ENCODE measurements at places on chromosomes 12 and 14. TPM values are rescaled to one million over a fixed set of nuclear protein-coding genes. Genes with fewer than 3 reads are reported as not detected.

GRCh38 chr12:59874781-59875180 is 279.0 kb downstream of the SLC16A7 start:
- H3K4me3 ChIP-seq, result no peak overlapping the region
- no peaks in the 10 kb centered on the region for H3K4me1 ChIP-seq
- H3K27ac ChIP-seq, result no peak overlapping the region
- DNase-seq, result no peak

The LRP6 gene
- total RNA-seq, result 9.3 TPM

GRCh38 chr12:94831081-94831751 is 172.3 kb downstream of the NDUFA12 start:
- no peak overlapping the region for H3K4me3 ChIP-seq
- H3K36me3 ChIP-seq, result no peaks in the 10 kb centered on the region
- no peak overlapping the region for H3K27ac ChIP-seq

The CAND1 gene
- total RNA-seq, result 77.4 TPM

The P2RX2 gene
- 0.35 TPM for total RNA-seq

DNA sequence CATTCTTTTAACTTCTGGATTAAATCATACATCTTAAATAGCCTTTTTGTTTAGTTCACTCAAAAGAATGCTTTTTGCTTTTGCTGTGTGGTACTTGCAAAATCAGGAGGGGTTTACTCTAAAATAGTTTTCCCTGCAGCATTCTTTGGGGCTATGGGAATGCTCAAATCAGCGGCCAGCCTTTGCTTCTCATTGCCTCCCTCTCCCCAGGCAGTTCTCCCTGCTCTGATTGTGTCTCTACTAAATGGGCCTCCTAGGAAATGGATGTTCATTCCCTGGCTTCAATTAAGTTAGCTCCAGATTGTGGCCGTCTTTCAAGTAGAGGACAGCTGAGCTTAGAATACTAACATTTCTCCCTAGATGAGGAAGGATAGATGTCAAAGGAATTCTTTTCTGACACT is 4.4 kb downstream of the TULP3 start:
- H3K4me1 ChIP-seq, result peaks cover 33% of the 10 kb centered on the region
- H3K27ac ChIP-seq, result no peak overlapping the region
- H3K4me3 ChIP-seq, result no peak overlapping the region
- no peaks in the 10 kb centered on the region for H3K36me3 ChIP-seq
- no peak for DNase-seq

DNA sequence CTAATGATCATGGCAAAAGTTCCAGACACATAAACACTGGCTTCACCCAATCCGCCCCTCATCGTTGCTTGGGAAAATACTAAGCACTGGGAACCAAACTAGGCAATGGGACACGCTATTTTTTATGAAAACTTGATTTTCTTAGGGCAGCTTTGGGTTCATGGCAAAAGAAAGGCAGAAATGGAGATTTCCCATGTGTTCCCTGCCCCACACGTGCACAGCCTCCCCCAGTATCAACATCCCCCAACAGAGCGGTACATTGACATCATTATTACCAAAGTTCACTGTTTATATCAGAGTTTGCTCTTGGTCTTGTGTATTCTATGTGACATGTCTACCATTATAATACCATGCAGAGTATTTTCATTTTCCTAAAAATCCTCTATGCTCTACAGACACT is 71.0 kb downstream of the DBX2 start:
- H3K27me3 ChIP-seq, result no peaks in the 10 kb centered on the region
- H3K4me3 ChIP-seq, result no peak overlapping the region
- H3K36me3 ChIP-seq, result no peaks in the 10 kb centered on the region
- no peak for DNase-seq
- no peaks in the 10 kb centered on the region for H3K4me1 ChIP-seq

The FGF23 gene
- not detected for total RNA-seq

The SCNN1A gene
- 105 TPM for total RNA-seq

The KRT74 gene
- total RNA-seq, result not detected

DNA sequence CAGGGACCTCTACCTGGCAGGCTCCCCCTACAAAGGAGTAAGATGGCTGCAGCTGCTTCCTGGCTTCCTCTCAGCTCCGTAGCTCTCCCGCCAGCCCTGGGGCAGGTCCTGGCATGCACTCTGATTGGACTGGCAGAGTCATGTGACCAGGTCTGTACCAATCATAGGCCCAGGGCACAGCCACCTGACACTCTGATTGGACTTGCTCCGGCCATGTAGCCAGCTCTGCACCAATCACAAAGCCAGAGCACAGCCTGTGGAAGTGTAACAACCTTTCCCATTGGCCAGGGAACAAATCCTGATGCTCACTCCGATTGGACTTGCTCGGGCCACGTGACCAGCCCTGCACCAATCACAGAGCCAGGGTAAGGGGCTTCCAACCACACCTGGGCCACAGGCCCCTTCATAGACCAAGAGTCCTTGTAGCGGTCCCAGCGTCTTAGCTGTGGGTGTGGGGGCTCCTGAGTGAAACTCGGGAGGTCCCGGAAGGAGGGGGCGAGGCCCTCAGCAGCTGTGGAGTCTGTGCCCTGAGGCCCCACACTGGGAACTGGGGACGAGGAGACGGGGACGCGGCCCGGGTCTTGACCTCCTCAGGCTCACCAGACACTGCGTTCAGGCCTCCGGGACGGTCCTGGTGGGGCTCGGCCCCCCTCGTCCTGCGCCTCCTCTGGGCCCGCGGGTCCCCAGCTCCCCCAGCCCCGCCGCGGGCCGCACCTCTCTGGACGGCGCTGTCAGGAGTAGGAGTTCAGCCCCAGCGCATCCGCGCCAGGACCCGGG is 210.6 kb downstream of the ADGRD1 start:
- H3K27ac ChIP-seq, result no peak overlapping the region
- no peak for DNase-seq
- no peak overlapping the region for H3K4me3 ChIP-seq
- H3K27me3 ChIP-seq, result no peaks in the 10 kb centered on the region

GRCh38 chr12:79155683-79156082 is 291.1 kb downstream of the SYT1 start:
- no peaks in the 10 kb centered on the region for H3K4me1 ChIP-seq
- no peak overlapping the region for H3K27ac ChIP-seq
- H3K27me3 ChIP-seq, result no peaks in the 10 kb centered on the region
- no peak overlapping the region for H3K4me3 ChIP-seq
- DNase-seq, result no peak
- no peaks in the 10 kb centered on the region for H3K36me3 ChIP-seq

The ISCA2 gene
- total RNA-seq, result 15.1 TPM

GRCh38 chr12:110656071-110656655 is 32.8 kb downstream of the HVCN1 start:
- peaks cover 9% of the 10 kb centered on the region for H3K4me1 ChIP-seq
- no peak overlapping the region for H3K4me3 ChIP-seq
- no peak overlapping the region for H3K27ac ChIP-seq
- DNase-seq, result no peak
- H3K36me3 ChIP-seq, result no peaks in the 10 kb centered on the region
- H3K27me3 ChIP-seq, result no peaks in the 10 kb centered on the region

- no peak overlapping the region for H3K4me3 ChIP-seq
- H3K27me3 ChIP-seq, result no peaks in the 10 kb centered on the region
- H3K36me3 ChIP-seq, result no peaks in the 10 kb centered on the region
- peak overlapping the region; percentile 85 for H3K27ac ChIP-seq
- DNase-seq, result no peak
- H3K4me1 ChIP-seq, result peaks cover 53% of the 10 kb centered on the region
These were observed 49.2 kb downstream of the TESPA1 start for GRCh38 chr12:54935235-54935951.

- DNase-seq, result no peak
- no peak overlapping the region for H3K27ac ChIP-seq
- H3K4me1 ChIP-seq, result no peaks in the 10 kb centered on the region
These were observed 257.8 kb downstream of the DPF3 start for GRCh38 chr14:72636094-72636493.

DNA sequence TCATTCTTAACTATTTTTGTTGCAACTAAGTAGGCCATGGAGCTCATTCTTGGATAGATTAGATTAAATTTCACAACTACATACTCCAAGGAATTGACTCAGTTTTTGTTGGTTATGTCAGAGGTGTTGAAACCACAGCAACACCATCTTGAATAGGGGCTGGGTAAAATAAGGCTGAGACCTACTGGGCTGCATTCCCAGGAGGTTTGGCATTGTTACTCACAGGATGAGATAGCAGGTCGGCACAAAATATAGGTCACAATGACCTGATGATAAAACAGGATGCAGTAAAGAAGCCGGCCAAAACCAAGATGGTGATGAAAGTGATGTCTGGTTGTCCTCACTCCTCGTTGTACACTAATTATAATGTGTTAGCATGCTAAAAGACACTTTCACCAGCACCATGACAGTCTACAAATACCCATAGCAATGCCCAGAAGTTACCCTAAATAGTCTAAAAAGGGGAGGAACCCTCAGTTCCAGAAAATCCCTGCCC is 20.9 kb downstream of the DMAC2L start:
- H3K27ac ChIP-seq, result no peak overlapping the region
- no peaks in the 10 kb centered on the region for H3K36me3 ChIP-seq
- H3K27me3 ChIP-seq, result no peaks in the 10 kb centered on the region
- no peak for DNase-seq

The KRT78 gene
- total RNA-seq, result 481 TPM

The PTGER2 gene
- not detected for total RNA-seq

The GALNT8 gene
- total RNA-seq, result not detected

The AMDHD1 gene
- total RNA-seq, result not detected

GRCh38 chr12:29991924-29992323 is 208.2 kb upstream of the TMTC1 start:
- no peaks in the 10 kb centered on the region for H3K4me1 ChIP-seq
- no peak for DNase-seq
- H3K27ac ChIP-seq, result no peak overlapping the region
- H3K4me3 ChIP-seq, result no peak overlapping the region
- H3K27me3 ChIP-seq, result no peaks in the 10 kb centered on the region

DNA sequence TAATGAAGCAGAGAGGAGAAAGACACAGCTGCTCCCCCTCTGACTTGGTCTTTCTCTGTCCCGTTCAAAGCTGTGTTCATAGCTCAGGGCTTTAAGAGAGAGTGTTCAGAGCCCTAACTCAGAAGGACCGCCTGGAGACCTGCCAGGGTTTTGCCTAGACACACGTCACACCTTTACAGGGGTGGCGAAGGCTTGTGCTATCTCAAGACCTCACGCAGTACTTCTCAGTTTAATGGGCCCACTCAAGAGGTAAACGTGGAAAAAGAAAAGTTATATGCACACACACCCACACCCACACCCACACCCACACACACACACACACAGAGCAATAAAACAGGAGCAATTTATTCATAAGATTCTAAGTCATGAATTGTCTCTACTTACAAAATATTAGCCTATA is 374.3 kb downstream of the C12orf75 start:
- H3K27ac ChIP-seq, result no peak overlapping the region
- no peaks in the 10 kb centered on the region for H3K27me3 ChIP-seq
- no peaks in the 10 kb centered on the region for H3K36me3 ChIP-seq
- no peak overlapping the region for H3K4me3 ChIP-seq

DNA sequence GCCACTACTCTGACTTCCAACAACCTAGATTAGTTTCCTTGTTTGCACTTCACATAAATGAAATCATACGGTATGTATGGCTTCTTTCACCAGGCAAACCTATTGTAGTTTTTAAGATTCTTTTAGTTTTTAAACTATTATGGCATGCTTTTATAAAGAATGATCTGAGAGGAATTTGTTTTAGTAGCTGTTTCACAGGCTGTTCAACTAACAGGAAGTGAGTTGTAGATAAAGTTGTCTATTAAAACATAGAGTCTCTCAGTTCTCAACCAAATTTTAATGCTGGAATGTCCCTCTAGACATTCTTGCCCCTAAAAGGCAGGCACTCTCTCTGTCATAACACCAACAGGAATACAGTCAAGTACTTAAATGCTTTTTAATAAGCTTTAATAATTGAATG is 102.7 kb upstream of the DACT1 start:
- no peak overlapping the region for H3K4me3 ChIP-seq
- H3K27me3 ChIP-seq, result no peaks in the 10 kb centered on the region
- DNase-seq, result no peak
- no peaks in the 10 kb centered on the region for H3K36me3 ChIP-seq
- H3K27ac ChIP-seq, result no peak overlapping the region

- H3K4me3 ChIP-seq, result no peak overlapping the region
- DNase-seq, result no peak
- no peaks in the 10 kb centered on the region for H3K27me3 ChIP-seq
- no peak overlapping the region for H3K27ac ChIP-seq
These were observed 56.2 kb downstream of the CRADD start for GRCh38 chr12:93733358-93733757.

- H3K4me3 ChIP-seq, result no peak overlapping the region
- no peaks in the 10 kb centered on the region for H3K36me3 ChIP-seq
- H3K4me1 ChIP-seq, result no peaks in the 10 kb centered on the region
- H3K27me3 ChIP-seq, result no peaks in the 10 kb centered on the region
These were observed 193.3 kb downstream of the TMEM117 start for GRCh38 chr12:44029194-44029593.

- H3K4me1 ChIP-seq, result peaks cover 14% of the 10 kb centered on the region
- H3K27ac ChIP-seq, result peak overlapping the region; percentile 88
- H3K4me3 ChIP-seq, result no peak overlapping the region
These were observed 13.3 kb upstream of the TCP11L2 start for GRCh38 chr12:106289196-106289681.

The CLECL1 gene
- not detected for total RNA-seq

- peak overlapping the region; percentile 87 for H3K27ac ChIP-seq
- no peaks in the 10 kb centered on the region for H3K27me3 ChIP-seq
- no peak for DNase-seq
- peak overlapping the region; percentile 76 for H3K4me3 ChIP-seq
- H3K36me3 ChIP-seq, result no peaks in the 10 kb centered on the region
These were observed 2.5 kb downstream of the HSPB8 start for GRCh38 chr12:119181202-119181601.

The RTN1 gene
- 0.15 TPM for total RNA-seq

- no peak for DNase-seq
- no peak overlapping the region for H3K27ac ChIP-seq
- no peaks in the 10 kb centered on the region for H3K27me3 ChIP-seq
- no peaks in the 10 kb centered on the region for H3K4me1 ChIP-seq
These were observed 119.3 kb upstream of the OVCH1 start for GRCh38 chr12:29616664-29617406.

GRCh38 chr12:119827760-119828159 is 49.4 kb downstream of the CIT start:
- H3K4me1 ChIP-seq, result no peaks in the 10 kb centered on the region
- no peaks in the 10 kb centered on the region for H3K27me3 ChIP-seq
- DNase-seq, result no peak
- H3K36me3 ChIP-seq, result no peaks in the 10 kb centered on the region

All from esophagus squamous epithelium (tissue), 5 donors.